ENCODE measurements at places on chromosomes 12 and 14.

- no peak for DNase-seq
Observed at GRCh38 chr12:8035440-8036010, 3.0 kb downstream of the FOXJ2 start.

GRCh38 chr14:81402123-81402495 lies 2.0 kb upstream of the STON2 start:
- DNase-seq: no peak

DNA sequence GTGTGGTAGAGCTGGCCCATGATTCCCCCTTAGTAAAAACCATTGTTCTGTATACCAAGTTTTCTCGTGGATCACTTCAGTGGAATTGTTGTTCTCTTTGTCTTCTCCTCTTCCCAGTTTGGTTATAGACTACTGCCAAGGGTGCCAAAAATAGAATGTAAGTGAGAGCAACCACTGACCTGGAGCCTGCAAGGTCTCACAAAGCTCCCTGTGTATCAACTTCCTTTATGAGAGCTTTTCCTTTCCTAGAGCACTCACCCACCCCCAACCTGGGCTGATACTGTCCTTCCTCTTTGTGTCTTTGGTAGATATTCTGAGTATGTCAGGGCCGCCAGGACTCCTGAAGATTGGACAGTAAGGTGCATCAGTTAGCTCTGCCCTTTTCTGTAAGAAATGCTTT lies 101.0 kb downstream of the SCN8A start:
- no peak for DNase-seq

GRCh38 chr12:124778411-124778810 lies 85.3 kb downstream of the SCARB1 start:
- DNase-seq: no peak

DNA sequence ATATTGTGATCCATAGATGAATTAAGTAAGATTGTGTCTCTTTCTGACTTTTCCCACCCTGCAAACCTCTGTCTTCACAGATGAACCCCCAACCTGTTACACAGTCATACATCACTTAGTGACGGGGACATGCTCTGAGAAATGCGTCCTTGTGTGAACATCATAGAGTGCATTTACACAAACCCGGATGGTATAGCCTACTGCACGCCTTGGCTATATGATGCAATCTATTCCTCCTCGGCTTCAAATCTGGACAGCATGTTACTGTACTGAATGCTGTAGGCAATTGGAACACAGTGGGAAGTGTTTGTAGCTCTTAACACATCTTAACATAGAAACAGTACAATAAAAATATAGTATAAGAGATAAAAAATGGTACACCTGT lies 7.4 kb upstream of the TESPA1 start:
- no peak for DNase-seq

DNA sequence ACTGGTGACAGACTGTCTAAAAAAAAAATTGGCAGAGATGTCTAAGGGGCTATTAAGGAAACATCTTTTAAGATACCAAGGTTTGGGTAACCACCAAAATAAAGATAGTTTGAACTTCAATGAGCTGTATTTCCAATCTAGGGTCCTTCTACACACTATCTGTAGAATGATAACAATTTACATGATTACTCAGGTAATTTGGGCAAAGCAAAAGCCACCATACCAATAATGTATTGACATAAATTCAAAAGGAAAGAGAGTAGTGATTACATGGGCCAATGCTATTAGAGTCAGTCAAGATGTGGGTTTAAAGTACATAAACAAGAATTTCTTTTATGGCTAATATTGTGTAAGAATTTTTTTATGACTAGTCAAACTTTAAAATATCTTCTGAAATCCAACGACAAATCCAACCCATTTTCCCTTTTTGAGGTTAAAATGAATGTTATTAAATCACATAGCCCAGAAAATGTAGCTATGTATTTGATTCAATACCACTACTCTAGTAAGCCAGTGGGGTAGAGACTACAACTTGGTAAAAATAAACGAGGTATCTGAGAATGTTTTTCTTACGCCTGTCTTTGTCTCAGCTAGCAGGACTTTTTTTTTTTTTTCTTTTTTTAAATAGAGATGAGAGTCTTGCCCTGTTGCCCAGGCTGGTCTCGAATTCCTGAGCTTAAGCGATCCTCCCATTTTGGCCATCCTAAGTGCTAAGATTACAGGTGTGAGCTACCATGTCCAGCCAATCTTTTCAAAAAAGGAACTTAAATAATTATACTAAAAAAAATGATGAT lies 10.4 kb downstream of the PNN start:
- no peak for DNase-seq

- no peak for DNase-seq
Observed at GRCh38 chr14:74574090-74574433, 38.0 kb downstream of the LTBP2 start.

DNA sequence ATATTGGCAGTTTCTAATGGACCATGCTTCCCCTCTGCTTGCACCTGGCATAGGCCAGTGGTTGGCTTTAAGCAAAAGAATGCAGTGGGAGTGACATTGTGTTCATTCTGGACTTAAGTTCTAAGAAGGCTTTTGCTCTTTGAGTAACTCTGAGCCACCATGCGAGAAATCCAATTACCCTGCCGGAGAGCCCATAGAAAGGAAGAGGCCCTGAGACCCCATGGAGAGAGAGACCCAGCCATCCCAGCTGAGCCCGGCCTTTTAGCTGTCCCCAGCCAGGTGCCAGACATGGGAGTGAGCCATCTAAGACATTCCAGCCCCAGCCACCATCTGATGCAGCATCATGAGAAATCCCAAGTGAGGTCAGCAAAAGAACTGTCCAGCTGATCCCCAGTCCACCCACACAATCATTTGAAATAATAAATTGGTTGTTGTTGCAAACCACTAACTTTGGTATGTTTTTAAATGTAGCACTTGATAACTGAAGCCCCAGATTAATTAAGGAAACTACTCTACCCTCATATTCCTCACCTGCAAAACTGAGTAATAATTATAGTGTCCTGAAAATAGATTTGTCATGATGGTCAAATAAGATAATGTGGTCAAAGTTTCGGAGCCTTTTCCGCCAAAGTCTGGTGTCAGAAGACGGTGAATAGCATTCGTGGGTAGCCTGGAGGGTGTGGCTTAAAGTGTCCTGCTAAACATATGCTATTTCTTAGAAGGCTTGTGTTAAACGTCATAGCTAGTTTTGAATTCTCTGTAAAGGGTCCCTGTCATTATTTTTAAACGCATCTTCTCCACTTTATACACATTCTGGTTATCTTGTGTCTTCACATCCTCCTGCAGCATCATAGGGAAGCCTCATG lies 166.6 kb upstream of the PELI2 start:
- no peak for DNase-seq

GRCh38 chr12:76029982-76030340 lies 1.6 kb downstream of the PHLDA1 start:
- no peak for DNase-seq

GRCh38 chr12:9319044-9319841 lies 111.0 kb upstream of the PZP start:
- DNase-seq: no peak

- DNase-seq: no peak
Observed at GRCh38 chr12:92612611-92613010, 90.2 kb upstream of the PLEKHG7 start.

DNA sequence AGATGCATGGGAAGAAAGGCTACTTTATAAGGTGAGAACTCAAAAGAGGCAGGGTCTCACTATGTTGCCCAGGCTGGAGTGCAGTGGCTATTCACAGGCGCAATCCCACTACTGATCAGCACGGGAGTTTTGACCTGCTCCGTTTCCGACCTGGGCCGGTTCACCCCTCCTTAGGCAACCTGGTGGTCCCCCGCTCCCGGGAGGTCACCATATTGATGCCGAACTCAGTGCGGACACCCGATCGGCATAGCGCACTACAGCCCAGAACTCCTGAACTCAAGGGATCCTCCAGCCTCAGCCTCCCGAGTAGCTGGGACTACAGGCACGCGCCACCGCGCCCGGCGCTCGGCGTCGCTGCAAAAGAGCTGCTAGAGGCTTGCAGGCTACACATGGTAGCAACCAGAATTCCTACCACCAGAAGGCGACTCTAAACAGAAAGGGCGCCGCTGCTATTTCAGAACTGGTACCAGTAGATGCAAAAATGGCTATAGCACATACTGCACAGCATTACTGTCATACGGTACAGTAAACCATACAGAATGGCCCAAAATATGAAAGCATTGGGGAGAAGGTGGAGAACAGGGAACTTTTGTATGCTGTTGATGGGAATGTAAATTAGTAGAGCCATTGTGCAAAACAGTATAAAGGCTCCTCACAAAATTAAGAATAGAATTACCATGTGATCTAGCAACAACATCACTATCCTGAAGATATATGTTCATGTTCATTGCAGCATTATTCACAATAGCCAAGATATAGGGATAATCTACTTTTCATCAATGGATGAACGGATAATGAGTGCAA lies 1.2 kb upstream of the NEMF start:
- DNase-seq: peak; percentile 90

DNA sequence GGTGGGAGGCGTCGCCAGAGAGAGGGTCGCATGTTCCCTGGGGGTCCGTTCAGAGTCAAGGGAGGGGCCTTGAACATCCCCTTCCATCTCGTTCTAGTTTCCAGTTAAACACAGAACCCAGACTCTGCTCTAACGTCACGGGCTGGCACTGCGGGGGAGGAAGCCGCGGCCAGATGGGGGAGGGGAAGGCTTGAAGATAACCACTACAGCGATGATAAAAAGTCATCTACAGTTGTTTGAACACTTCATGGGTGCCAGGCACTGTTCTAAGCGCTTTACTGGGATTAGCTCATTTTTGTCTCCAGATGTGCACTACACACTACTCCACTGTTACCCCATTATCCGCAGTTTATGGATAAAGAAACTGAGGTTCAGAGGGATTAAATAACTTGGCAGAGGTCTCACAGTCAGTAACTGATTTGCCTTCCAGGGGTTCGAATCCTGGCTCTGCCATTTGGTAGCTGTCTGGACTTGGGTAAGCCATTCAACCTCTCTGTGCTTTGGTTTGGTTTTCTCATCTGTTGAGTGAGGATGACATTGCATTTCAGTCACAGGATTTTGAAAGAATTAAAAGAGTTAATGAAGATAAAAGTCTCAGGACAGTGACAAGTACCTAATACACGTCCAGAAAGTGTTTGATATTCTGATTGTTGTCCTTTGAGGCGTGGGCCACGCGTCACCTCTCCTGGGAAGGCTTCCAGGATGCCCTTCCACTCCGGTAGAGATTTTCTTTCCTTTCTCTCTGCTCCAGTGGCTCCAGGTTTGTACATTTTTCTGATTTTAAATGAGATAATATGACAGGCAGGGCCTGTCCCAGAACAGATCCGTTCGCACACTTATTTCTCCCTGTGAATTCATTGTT lies 798 bp upstream of the RASAL1 start:
- peak; percentile 22 for DNase-seq

DNA sequence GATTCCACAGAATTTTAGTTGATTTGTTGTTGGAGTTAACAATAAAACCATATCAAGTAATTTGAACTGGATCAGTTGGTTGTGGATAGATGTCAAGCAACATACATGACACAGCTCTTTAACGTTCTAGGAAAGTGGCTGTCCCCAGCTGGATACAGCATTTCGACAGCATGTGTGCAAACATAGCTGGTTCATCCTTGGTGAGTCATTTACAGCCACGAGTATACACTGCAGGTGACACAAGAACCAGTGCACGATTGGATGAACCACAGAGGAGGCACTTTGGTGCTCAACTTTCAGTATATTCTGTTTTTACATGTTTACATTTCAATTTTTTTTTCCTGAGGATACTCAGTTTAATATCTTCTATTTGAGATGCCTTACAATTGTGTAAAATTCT lies 242.4 kb downstream of the TMEM117 start:
- DNase-seq: no peak

- DNase-seq: no peak
Observed at GRCh38 chr12:10540776-10541205, 35.1 kb downstream of the EIF2S3B start.

- DNase-seq: no peak
Observed at GRCh38 chr14:100733152-100733850, 6.6 kb downstream of the DLK1 start.

DNA sequence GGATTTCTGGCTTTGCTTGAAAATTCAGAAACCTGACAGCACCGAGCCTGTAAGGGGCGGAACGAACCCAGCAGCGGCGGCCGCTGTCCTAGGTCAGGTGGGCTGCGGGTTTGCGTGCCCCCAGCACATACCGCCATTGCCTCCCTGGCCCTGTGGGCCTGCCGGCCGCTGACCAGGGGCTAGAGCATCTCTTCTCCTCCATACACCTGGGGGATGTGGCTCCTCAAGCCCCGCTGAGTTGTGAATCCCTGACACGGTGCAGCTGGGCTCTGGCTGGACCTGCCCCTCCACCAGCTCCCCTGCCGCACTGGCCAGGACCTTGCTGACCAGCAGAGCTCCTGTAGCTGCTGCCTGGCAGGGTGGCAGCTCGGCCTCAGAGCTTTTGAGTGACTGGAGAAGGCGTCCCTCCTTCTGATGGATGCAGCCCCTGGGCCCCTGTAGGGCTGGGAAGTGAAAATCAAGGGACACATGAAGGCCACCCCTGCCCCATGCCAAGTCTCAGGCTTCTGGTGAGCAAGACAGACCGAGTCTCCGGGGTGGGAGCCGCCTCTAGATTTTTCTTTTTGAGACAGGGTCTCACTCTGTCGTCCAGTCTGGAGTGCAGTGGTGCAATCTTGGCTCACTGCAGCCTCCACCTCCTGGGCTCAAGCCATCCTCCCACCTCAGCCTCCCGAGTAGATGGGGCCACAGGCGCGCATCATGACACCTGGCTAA lies 184.9 kb upstream of the SFSWAP start:
- no peak for DNase-seq

- DNase-seq: no peak
Observed at GRCh38 chr12:12195081-12195480, 71.8 kb downstream of the LRP6 start.
